ENCODE measurements at places on chromosomes 2 and 18. TPM values are rescaled to one million over a fixed set of nuclear protein-coding genes. Genes with fewer than 3 reads are reported as not detected.
A peak's percentile ranks its signal among the peaks of the same experiment; 100 is the strongest.

DNA sequence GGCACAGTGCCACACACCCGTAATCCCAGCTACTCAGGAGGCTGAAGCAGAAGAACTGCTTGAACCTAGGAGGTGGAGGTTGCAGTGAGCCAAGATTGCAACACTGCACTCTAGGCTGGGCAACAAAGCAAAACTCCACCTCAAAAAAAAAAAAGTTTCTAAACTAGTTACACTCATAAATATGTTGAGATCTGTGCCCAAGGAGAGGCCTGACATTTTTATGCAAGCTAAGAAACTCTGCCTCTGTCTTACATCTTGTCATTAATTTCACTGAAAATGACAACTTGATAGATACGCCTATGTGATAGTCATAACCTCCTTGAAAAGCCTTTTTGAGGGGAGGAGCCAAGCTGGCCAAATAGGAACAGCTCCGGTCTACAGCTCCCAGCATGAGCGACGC, 412.7 kb downstream of the STK39 start:
- no peak for DNase-seq

DNA sequence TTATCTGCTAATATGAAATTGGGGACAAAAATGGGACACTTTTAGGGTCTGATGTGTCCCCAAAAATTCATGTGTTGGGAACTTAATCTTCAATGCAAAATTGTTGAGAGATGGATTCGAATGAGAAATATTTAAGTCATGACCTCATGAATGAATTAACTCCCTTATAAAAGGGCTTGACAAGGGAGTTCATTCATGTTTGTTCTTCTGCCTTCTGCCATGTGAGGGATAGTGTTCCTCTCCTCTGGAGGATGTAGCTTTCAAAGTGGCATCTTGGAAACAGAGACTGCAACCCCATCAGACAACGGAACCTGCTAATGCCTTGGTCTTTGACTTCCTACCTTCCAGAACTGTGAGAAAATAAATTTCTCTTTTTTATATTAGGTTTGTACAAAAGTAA, 89.2 kb upstream of the LINC00305 start:
- no peak for DNase-seq

PTRHD1 gene
- total RNA-seq: 37.6 TPM

- no peak for DNase-seq
These were observed 2.8 kb upstream of the NRP2 start for GRCh38 chr2:205679410-205680009.

- DNase-seq: peak; percentile 17
These were observed 39.9 kb upstream of the CDC42EP3 start for GRCh38 chr2:37711308-37711731.

GRCh38 chr2:211709389-211709788, 829.2 kb downstream of the ERBB4 start:
- no peak for DNase-seq

- no peak for DNase-seq
These were observed 103.4 kb downstream of the MBD5 start for GRCh38 chr2:148124271-148124670.

DNA sequence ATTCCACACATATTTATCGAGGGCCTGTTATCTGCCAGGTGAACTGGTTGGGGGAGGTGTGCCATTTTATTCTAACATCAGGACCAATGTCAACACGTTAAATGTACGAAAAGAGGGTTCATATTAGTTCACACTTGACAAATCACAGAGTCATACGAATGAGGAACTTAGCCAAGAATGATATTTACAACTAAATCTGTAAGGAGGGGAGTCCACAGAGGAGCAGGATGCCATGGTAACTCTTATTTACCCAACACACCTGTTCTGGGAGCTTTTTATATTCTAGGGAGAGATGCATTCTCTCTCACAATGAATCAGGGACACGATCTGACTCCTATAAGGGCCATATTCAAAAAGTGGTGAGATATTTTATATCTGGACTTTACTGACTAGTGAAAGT, 144.1 kb downstream of the CDC42EP3 start:
- no peak for DNase-seq

DNA sequence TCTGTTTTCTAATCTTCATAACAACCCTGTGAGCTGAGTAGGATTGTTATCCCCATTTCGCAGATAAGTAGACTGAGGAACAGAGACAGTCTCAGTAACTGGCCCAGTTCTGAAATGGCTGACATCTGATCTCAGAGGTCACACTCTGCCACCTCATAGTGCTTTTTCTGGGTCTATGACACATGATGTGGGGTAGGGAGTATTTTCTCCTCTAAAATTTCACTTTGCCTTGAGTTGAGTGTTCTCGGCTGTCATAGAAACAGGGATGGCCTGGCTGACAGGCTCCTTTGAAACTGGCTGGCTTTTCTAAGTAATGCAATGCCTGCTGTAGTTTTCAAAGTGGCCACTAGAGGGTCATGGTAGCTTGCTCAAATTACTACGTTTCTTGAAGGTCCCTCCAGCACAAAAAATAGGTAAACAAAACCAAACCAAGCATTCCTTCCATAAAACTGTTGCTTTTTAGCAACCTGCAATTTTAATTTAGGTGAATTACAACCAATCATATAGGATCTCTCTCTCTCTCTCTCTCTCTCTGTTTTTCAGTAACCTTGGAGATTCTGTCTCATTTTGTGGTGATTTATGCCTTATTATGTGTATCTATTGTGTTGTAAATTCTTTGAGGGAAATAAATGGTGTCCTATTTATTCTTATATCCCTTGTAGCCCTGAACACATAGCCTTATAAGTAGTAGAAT, 84.2 kb upstream of the TTN start:
- DNase-seq: peak; percentile 75

GRCh38 chr2:95041824-95042442, 16.4 kb downstream of the MAL start:
- no peak for DNase-seq

UGT1A8 gene
- not detected for total RNA-seq

- no peak for DNase-seq
These were observed 59.7 kb downstream of the CLIP4 start for GRCh38 chr2:29174937-29175336.

CCDC102B gene
- 3.1 TPM for total RNA-seq

EVX2 gene
- not detected for total RNA-seq

GRCh38 chr2:121309323-121309722, 24.3 kb upstream of the TFCP2L1 start:
- no peak for DNase-seq

GRCh38 chr18:13831864-13832508, 8.0 kb downstream of the MC5R start:
- DNase-seq: no peak

DNA sequence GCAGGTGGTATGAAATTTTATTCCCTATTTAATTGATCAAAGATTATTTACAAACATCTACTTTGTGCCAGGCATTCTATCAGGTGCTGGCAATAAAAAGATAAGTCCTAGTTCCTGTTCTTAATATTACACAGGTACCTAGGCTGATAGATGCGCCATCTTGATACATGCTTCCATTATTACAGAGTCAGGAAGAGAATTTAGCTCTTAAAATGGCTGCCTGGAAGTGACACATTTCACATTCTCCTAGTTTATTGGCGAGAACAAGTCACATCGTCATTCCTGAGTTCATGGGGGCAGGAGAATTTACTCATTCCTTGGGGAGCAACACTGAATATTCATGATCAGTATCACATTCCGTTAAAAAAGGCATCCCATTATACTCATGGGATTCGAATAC, 1.1 kb upstream of the DARS1 start:
- DNase-seq: no peak

DNA sequence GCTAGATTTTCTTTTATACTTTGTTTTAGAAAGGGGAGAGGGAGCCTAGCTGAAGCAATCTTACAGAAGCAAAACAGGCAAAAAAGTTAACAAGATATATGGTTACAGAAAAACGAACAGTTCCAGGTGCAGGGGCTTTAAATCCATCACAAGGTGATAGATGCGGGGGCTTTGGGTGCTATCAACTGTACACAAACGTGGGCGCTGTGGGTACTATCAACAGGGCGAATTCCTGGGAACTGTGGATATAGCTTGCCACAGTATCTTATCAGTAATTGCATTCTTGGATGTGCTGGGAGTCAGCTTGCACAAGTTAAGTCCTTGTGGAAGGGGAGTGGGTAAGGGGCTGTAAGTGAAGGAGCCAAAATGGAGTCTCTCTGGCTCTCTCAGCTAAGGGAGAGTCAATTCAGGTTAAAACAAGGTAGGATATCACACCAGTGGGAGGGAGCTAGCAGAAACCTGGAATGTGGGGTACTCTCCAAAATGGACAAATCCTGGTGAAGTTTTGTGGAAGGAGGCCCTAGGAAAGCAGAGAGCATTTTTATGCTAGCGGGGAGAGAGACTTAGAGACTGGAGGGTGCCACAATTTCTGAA, 325.8 kb upstream of the SPHKAP start:
- no peak for DNase-seq

GRCh38 chr2:96396602-96397001, 61.0 kb downstream of the NCAPH start:
- DNase-seq: no peak

DNA sequence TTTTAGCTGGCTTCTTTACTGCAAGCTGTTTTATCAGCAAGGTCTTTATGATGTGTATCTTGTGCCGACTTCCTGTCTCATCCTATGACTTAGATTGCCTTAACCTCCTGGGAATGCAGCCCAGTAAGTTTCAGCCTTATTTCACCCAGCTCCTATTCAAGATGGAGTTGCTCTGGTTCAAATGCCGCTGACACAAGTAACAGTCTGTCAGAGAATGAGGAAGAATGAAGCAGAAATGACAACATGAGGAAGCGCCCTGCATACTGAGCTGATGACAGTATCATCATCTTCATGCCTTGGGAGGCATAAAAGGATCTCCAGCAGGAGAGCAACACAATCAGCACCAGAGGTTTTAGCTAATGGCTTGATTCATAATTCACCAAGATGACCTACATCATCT, 309.4 kb downstream of the NBAS start:
- DNase-seq: no peak

Measured in WTC11 (cell line).